ENCODE measurements at places on chromosomes 4 and X.
A peak's percentile ranks its signal among the peaks of the same experiment; 100 is the strongest.

DNA sequence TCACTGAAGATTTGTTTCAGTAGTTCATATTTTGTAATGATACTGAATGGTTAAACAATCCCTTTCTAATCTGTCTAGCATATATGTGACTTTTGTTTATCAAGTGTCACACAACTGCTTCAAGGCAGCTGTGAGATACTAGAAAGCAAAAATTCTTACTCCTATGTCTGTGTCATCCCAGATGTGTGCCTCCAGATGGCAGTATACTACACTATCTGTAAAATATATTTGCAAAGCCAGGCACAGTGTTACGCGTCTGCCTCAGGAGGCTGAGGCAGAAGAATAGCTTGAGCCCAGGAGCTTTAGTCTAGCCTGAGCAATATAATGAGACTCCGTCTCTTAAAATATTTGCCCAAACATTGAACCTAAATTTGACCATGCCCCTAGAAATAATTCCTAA, 4.0 kb downstream of the NUDT10 start:
- DNase-seq, result peak; percentile 28

DNA sequence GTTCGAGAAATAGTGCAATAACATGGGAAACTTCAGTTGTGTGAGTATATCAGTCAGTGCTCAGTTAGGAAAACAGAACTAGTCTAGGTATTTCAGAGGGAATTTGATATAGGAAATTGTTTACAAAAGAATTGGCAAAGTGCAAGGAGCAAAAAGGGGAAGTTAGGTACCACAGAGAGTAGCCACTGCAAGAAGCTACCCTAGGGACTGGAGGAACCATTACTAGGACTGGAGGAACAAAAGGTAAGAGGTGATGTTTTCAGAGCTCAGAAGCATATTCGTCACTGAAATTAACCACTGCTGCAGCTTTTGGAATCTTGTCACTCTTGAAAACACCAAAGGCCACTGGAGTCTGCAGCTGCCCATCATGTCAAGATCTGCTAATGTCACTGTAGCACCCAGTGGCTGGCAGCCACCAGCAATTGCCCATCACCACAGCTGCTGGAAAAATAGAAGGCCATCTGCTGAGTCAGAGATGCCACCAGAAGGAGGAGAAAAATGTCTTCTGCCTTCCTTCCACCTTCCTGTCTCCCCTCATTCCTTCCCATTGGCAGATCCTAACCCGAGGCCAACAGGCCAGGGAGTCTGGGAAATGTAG, 160.6 kb upstream of the RPS6KA3 start:
- no peak for DNase-seq

DNA sequence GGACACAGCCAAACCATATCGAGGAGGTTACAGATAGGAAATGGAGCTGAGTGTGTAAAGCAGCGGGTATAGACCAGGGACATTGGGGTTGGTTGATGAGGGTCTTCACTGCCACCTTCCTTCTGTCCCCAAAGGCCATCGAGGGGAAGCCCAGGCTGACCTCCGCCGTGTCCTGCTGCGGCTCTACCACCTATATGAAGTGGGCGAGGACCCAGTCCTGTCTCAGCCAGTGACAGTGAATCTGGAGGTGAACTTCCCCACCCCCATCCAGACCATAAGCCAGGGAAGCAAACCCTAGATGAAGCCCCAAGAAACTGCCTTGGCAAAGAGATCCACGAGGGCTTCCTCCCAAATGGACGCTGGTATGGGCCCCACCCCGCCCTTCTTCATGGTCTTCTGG, 23.2 kb upstream of the MRFAP1 start:
- DNase-seq, result no peak

GRCh38 chrX:10169175-10169574, 12.4 kb downstream of the CLCN4 start:
- DNase-seq, result no peak

DNA sequence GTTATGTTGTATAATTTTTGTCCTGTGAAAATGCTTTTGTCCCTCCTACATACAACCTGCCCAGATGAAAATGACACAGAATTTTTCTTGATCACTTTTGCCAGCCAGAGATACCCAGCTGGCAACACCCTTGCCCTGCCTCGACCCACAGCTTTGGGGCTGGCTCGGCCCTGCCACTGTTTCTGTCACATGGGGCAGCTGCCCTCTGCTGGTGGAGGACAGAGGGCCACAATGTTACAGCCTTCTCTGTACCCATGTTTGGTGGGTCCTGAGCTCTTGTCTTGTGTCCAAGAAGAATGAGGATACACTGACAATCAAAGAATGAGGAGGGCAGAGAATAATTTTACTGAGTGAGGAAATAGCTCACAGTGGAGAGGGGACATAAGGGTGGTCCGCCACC, 31.1 kb downstream of the BMP15 start:
- DNase-seq, result no peak

GRCh38 chrX:47311932-47312774, 58.2 kb upstream of the ZNF157 start:
- DNase-seq, result peak; percentile 33

DNA sequence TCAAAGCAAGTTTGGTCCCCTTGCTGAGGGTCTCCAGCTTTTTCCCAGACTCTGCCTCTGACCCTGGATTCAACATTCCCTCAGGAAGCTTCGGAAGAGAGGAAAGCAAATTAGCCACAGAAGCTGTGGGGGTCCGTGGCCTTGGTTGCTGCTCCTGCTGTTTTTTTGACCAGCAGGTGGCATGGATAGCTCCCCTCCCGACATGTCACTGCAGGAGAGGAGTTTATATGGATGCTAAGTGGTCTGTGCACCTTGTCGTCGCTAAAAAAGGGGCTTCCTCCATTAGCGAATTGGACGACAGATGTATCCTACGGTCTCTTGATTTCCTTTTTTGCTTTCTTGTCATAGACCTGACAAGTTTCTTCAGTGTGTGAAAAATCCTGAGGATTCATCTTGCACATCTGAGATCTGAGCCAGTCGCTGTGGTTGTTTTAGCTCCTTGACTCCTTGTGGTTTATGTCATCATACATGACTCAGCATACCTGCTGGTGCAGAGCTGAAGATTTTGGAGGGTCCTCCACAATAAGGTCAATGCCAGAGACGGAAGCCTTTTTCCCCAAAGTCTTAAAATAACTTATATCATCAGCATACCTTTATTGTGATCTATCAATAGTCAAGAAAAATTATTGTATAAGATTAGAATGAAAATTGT, 70.2 kb downstream of the CD38 start:
- DNase-seq, result no peak

GRCh38 chrX:110418316-110419235, 59.9 kb downstream of the RTL9 start:
- DNase-seq, result no peak

- peak; percentile 19 for DNase-seq
Observed at GRCh38 chr4:88526221-88526815, 2.7 kb upstream of the PYURF start.

DNA sequence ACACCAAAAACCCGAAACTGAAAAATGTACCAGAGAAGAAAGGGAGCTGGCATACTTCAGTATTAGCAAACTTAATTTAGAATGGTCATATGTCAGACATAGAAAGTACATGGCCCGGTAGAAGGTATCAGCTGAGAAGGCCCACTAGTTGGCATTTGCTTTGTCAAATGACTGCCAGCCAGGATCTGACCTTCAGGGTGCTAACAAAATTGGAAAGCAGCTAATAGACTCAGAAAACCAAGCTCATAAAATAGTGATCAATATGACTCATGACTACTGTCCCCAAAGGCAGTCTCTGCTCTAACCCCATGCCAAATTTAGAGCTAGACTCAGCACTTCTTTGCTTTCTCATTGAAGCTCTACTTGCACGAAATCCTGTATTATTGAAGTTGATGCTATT, 342.7 kb downstream of the PDGFC start:
- DNase-seq, result no peak

DNA sequence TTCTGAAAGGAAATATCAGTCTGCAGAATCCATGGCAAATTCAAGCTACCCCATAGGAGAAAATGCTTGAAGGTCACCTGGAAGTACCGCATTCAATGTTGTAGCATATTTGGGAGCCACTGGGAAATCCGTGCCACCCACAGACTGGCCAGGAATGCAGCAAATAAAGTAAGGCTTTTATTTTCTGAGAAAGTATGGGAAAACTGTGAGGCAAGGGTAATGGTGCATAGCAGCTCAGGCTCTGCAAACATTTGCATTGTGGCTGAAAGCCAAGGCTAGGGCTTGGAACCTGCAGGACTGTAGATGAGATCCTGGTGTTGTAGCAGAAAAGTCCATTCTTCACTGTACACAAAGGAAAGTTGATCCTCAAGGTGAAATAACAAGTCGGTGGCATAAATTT, 450.9 kb upstream of the NR3C2 start:
- no peak for DNase-seq

GRCh38 chrX:18194688-18195087, 26.0 kb downstream of the BEND2 start:
- no peak for DNase-seq

DNA sequence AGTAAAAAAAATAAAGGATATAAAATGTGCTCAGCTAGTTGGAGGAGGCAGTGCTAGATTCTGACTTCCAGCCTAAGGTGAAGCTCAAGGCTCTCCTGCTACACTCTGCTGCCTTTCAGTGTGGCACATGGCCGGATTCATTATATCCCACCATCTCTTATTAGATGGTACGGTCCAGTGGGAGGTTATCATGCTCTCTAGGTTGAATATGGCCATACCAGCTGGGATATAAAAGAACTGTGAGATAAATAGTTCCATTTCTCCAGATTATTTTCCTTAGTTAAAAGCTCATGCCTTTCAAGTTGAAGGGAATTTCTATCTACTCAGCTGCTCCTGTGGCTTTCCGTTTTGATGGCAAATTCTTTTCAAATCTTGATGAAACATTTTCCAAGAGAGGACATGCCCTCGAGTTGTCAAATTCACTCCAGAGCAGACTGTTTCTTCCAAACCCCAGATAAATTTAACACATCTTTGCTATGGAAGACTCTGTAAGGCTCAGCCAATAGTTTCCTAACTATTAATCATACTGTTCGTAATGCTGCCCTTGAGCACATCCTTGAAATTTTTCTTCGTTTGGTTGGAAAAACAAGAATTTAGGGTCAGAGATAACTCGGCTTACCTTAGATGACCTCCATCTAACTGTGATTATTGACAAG, 2.2 kb upstream of the MGARP start:
- DNase-seq, result no peak

- DNase-seq, result no peak
Observed at GRCh38 chr4:87734084-87734483, 65.3 kb upstream of the IBSP start.

GRCh38 chr4:97624204-97624603, 519.1 kb downstream of the STPG2 start:
- DNase-seq, result no peak

DNA sequence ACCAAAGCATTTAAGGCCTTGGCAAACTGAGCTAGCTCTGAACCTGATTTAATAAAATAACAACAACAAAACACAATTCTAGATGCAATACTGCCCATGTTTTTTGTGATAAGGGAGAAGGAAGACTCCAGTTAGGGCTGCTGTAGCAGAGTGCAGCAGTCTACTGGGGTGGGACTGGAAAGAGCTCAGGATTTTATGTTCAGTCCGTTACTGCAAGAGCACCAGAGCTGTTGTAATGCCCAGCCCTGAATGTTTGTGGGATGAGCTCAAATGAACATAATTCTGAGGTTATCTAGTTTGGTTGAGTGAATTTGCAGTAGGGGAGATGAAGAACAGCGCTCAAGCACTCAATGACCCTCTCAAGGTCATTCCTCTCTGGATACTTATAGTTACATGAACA, 743.8 kb downstream of the FAT4 start:
- no peak for DNase-seq

- no peak for DNase-seq
Observed at GRCh38 chr4:179867300-179867878, 2375.8 kb upstream of the TENM3 start.

- no peak for DNase-seq
Observed at GRCh38 chr4:81565142-81565870, 93.6 kb upstream of the RASGEF1B start.

- DNase-seq, result no peak
Observed at GRCh38 chrX:43846558-43846957, 35.7 kb downstream of the MAOB start.

DNA sequence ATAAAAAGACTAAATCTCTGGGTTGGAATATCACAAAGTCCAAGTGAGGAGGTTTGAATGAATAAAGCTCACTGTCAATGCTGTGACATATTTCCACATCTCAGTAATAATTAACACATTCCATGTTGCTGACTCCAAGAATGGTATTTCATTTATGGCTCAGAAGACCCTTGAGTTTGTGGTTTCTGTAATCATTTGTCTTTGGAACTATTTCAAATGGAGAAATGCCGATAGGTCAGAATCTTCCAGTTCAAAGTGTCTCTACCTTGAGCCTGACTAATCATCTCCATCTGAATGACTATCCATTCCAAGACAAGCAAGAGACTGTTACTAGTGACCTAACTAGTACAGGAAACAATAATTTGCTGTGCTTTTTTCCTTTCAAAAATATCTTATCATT, 24.2 kb upstream of the SLC2A9 start:
- DNase-seq, result no peak

DNA sequence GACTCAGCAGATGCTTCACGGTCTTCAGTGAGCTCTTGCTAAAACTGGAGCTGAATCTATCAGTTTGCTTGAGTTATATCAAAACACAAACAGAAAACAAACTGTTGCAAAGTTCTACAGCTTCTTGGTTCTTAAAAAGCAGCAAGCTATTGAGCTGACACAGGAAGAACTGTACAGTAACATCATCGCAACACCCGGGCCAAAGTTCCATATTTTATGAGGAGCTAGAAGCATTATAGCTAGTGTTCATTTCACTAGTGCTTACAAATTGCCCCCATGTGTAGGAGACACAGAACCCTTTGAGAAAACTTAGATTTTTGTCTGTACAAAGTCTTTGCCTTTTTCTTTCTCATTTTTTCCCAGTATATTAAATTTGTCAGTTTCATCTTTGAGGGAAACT, 17.3 kb upstream of the CSTF2 start:
- DNase-seq, result no peak

GRCh38 chr4:15354371-15355297, 73.2 kb upstream of the C1QTNF7 start:
- no peak for DNase-seq

GRCh38 chr4:55050418-55050950, 74.9 kb downstream of the KDR start:
- no peak for DNase-seq

DNA sequence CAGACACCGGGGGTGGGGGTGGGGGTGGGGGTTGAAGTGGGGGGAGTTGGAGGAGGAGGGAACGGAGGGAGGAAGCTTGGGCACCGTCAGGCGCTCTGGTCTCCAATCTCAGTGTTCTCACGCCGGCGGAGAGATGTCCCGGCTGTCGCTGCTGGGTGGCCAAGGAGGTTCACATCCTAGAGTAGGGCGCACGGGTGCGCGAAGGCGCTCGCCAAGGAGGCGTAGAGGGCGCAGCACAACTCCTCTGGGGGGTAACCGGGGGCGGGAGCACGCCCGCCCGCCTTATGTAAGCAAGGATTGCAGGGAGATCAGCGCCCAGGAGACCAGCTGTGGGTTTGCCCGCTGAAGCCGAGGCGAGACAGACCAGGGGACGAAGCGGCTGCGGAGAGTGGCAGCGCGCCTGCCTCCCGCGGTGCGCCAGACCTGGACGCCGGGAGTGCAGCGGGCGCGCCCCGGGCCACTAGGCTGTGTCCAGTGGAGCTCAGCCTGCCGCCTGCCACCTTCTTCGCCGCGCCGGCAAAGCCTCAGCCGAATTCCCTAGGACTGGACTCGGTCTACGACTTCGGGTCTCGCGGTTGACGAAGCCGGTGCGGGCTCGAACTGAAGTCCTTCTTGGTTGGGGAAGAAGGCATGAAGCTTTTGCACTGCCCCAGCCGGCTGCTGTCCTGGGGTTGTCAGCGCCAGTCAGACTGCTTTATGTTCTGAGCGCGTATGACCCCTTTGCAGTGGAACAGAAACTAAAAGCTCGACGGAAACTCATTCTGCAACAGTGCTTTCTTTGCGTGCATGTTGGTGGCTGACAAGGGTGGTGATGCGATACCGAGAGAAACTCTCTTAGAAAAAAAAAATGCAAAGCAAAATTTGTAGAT, 707 bp upstream of the UNC5C start:
- DNase-seq, result no peak
